Motor neuron (in vitro differentiated cells): ENCODE measurements at places on chromosomes 2 and 18.
A peak's percentile ranks its signal among the peaks of the same experiment; 100 is the strongest.

- no peak for ATAC-seq
Observed at GRCh38 chr18:22203035-22203434, 33.6 kb downstream of the GATA6 start.

DNA sequence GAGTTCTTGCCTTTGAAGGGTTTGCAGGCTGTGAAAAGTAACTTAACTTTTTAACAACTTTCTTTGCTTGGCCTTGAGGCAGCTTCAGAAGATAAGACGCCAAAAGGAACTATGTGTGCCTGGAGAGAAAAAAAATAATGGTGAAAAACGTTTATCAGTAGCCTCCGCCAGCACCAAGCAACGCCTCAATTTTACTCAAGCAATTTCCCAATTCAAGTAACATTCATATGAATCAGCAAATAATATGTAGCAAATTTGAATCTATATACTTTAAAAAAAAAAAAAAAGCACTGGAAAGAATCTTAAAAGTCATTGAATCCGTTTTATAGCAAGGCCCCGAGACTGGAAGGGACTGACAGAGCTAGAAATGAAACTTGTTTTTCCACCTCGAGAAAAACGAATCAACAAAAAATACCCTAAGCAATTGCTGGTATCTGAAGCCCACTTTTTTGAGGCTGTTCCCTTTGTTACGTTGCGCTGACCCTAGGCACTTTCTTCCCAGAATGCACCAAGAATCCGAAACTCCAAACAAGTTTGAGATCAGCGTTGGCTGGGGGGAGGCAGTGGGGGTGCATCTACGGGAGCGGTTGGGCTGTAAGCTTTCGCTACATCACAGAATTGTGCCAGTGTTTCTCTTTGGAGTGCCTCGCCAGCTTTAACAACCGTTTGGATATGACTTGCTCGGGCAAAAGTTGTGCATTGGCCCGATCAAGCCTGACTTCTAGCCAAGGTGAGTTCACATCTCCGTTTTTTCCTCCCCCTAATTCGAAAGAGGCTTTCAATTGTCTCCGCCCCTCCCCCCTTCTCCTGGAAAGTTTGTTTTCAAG, 2.7 kb upstream of the TGIF1 start:
- no peak for ATAC-seq

- peak; percentile 12 for ATAC-seq
Observed at GRCh38 chr2:27441226-27441926, 805 bp upstream of the KRTCAP3 start.

GRCh38 chr2:176653479-176654443, 384.5 kb downstream of the MTX2 start:
- peak; percentile 97 for ATAC-seq

DNA sequence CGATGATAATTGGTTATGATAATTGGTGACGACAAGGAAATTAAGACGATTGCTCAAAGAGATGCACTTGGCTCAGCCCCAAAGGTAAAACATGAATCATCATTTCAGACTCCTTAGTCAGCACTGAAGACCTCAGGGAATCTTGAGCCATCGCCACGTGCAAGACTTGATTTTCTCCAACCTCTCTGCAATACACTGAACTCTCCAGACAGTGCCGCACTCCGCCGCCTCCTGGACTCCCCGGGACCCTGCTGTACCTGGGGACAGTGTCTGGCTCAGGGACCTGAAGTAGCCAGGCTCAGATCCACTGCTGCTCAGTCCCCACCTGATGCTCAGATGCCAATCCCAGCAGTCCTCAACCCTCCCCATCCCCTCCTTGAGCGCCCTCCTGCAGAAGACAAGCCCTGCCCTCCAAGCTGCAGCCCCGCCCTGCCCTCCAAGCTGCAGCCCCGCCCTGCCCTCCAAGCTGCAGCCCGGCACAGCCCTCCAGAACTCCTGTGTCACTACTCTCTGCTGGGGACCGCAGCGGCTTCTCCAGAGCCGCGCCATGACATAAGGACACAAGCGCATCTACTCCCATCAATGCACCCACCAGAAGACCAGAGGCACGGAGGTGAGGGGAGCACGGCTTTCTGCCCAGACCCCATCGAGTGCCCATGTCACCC, 1.1 kb downstream of the TMEM18 start:
- peak; percentile 64 for ATAC-seq

- peak; percentile 84 for ATAC-seq
Observed at GRCh38 chr18:37565977-37566478, 430 bp upstream of the CELF4 start.

DNA sequence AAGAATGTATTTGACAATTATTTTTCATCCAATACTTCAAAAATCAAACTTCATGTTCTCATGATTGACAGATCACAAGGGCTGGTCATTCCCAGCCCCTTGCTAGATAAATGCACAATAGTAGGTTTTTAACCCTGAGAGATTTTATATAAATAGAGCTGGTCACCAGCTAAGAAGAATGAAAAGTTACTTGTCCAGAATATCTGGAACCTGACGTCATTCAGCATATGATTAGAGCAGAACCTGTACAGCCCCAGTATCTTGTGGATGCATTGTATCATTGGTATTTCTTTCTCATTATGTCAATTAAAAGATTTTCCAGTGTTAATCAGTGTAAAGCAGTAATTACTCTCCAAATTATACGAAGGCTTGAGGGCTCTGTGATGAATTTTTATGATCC, 202.8 kb upstream of the RND3 start:
- ATAC-seq = no peak

DNA sequence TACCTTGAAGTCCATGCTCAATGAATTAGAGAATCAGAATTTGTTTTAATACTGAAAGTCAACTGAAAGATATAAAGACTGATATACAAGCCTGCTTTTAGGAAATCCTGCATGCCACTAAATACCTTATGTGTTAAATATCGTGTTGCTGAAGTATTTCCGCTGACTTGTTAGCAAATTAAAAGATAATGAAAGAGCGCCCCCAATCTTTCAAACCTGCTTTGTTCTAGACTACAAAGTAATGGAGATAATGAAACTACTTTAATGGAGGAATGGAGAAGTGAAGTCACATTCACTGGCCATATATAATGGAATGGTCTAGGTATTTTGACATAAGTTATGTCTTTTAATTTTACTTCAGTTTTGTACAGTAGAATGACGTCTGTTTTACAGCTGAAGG, 95.7 kb downstream of the ASXL3 start:
- ATAC-seq = no peak

DNA sequence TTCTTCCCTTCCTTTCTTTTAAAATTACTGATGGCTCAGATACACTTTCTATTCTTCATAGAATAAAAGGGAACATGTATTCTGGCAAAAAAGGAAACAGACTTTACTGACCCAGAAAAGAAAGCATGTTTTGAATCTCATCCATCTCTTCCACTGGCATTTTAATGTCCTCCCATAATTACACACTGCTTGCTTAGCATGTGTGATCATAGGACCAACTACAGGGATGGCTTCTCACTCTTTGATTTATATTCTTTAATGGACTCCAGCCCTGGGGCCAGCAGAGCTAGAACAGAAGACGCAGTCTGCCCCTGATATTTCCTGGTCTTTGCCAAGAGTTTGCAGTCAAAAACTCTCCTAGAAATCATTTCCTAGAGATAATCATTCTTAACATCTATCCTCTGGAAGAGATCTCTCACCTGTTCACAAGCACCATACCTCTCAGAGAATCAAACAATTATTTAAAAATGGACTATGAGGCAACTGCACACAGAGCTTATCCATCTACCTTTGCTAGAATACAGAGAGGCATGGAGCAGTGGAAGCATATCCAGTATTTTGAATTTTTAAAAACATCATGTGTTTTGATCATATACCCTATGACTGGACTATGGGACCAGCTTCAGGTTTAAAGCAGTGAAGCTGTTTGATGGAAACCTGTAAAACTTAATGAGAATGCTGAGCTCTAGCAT, 429.1 kb downstream of the NRXN1 start:
- ATAC-seq = peak; percentile 97

DNA sequence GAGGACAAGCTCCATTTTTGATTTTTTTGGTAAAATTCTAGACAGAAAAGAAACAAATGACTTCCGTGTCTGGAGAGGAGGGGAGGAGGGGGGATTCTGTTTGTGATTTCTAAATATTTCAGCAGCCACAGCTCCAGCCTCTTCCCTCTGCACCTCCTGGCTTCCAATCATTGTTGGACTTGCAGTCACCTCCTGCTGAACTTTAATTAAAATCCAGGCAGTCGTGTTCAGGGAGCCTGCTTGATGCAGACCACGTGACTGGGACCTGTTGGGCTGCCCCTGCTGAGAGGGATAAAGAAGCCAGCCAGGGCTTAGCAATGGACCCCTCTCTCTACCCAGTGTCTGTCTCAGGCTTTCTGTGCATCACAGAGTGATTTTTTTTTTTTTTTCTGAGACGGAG, 115.1 kb downstream of the SH3BP4 start:
- no peak for ATAC-seq

- ATAC-seq = no peak
Observed at GRCh38 chr18:61669320-61669719, 223.5 kb downstream of the RNF152 start.

DNA sequence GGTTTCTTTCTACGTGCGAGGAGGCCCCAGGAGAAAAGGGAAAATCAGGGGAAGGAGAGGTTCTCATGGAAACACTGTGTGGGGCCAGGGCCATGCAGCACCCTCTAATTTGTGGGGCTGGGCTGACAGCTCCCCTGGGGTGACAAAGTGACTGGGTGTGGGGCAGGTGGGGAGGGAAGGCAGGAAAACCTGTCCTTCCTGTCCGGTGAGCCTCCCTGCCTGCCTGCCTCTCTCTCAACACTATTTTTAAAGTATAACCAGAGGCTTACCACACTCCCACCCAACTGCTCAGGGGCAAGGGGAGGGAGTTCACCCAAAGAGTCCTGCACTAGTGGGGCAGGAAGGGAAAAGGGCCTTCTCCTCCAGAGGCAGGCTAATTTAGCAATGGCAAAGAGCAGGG, 10.5 kb upstream of the EPAS1 start:
- no peak for ATAC-seq

DNA sequence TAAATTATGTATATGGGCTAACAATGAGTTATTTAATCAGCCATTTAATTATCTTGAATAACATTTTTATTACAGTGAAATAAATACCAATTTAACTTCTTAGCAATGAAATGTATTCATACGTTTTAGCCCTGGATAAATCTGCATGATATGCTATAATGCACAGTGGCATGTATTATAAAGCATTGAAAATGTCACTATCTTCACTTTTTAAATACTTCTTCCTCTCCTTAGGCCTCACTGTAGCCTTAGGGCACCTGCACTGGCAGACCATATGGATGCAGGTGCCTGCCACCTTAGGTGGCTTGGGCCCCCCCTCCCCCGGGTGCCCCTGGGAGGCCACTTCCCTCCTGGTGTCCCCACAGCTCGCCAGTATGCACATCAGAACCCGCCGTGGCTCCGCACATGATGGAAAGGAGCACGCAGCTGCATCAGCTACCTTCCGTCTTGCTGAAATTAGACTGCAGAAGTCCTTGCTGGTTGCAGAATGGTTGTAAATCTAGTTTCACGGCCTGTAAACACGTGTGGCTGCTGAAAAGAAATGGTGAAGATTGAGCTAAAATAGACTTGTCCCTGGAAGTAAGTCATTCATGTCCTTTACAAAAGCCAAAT, 56.7 kb downstream of the ADI1 start:
- ATAC-seq = no peak

DNA sequence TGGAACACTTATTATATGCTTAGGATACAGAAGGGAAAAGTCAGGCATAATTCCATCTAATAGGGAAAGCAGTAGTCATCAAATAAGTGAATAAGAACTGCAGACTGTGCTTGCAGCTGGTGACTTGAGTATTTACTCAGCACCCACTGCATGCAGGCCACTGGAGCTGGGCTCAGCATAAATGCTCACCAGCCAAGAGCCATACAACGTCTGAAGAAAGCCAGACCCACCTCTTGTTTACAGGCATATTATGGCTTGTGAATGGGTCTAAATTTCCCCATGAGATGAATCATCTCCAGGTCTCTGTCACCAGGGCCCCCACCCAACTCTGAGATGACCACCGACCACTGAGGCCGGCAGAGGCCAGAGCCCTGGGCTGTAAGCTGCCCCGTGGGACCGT, 123.8 kb upstream of the PKDCC start:
- no peak for ATAC-seq

DNA sequence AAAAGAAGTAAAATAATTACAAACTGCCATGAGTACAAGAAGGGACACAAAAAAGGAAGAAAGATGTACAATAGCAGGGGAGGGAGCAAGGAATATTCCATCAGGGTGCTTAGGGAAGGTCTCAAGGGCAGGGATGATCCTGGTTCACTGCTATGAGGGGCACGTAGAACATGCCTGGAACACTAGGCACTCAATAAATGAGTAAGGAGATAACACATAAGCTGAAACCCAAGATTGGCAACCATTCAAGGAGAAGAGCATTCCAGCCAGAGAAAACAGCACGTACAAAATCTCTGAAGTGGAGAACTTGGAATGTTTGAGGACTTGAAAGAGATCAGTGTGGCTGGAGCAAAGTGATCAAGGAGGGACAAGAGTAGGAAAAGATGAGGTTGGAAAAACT, 103.2 kb downstream of the FAM161A start:
- no peak for ATAC-seq

GRCh38 chr2:171482877-171483276, 39.4 kb upstream of the CYBRD1 start:
- ATAC-seq = no peak

GRCh38 chr2:126863336-126864015, 35.2 kb upstream of the TEX51 start:
- no peak for ATAC-seq

GRCh38 chr2:174551697-174552096, 45.9 kb downstream of the WIPF1 start:
- no peak for ATAC-seq

GRCh38 chr2:142865924-142866323, 11.5 kb upstream of the KYNU start:
- peak; percentile 51 for ATAC-seq

- no peak for ATAC-seq
Observed at GRCh38 chr2:8480915-8481314, 200.9 kb upstream of the ID2 start.

DNA sequence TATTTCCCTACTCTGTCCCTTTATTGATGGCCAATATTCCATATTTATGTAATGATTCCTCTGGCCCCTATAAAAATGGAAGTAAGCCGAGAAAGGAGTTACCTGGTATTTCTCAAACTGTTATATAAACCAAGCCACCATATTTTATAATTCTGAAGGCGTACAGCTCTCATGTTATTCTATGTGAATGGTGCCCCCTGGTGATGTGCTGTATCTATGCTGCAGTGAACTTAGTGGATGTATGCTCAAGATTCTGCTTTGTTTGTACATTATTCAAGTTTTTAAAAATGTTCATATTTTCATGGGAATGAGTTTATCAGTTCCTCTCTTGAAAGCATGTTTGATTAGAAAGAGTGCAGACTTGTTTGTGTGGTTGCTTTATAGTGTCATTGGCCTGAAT, 194.5 kb upstream of the LRRTM1 start:
- ATAC-seq = no peak

- ATAC-seq = no peak
Observed at GRCh38 chr18:26649193-26649543, 100.8 kb upstream of the KCTD1 start.

GRCh38 chr2:226643030-226643945, 156.3 kb downstream of the IRS1 start:
- no peak for ATAC-seq

- ATAC-seq = peak; percentile 60
Observed at GRCh38 chr18:28176948-28177827, at the start of gene CDH2. Gene CDH2 (minus strand): TSS chr18:28177130. CDS start chr18:28177022, 108 bp downstream.

- ATAC-seq = no peak
Observed at GRCh38 chr2:239946864-239947728, 78.0 kb downstream of the NDUFA10 start.
